ENCODE measurements at places on chromosomes 5 and 9. TPM values are rescaled to one million over a fixed set of nuclear protein-coding genes. Genes with fewer than 3 reads are reported as not detected.

DNA sequence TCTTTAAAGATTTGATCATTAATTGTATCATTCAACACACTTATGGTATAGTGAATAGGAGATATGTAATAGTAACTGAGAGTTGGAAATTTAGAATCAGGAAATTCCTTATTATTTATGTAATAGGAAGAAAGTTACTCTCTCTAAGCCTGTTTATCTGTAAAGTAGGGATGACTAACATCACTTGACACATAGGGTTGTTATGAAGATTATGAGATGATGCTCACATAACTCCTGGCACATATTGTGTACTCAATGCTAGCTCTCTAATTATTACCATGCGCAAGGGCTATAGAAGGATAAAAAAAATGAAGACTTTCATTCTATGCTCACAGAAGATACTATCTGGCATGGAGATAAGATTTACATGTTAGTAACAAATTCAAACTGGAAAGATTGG, 149.9 kb downstream of the ISOC1 start:
- no peak for DNase-seq

DNA sequence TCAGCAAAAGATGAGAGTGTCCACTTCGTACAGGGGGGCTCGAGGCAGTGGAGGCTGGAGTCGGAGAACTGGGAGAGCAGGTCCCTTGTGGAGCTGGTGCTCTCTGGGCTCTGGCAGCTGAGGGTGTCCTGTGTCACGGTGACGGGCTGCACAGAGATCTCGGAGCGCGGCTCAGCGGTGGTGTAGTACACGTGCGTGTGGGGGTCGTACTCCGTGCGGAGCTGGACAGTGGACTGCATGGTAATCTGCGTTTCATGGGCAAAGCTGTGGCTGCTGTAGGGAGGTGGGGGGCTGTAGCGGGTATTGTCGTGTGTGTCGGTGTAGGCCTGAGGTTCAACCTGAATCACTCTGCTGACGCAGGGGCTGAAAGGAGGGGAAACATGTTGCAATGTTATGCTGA, 48.0 kb downstream of the PTCH1 start:
- no peak for DNase-seq

DNA sequence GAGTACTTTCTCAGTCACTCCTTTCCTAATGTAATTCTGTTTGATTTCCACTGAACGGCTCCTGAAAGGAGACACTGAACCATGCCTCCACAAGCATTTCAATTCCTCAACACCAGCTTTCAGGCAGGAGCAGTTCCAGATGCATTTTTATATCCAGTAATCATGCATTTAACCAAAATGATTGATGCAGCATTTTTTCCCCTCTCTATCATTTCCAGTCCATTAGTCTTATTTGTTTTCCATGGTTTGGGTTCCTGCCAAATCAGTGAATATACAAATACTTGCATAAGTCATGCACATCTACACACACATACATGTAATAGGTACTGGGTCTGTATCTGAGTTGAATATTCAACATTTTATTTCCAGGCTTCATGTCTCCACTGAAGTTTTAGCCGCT, 122.7 kb downstream of the GRIA1 start:
- DNase-seq: peak; percentile 80

DNA sequence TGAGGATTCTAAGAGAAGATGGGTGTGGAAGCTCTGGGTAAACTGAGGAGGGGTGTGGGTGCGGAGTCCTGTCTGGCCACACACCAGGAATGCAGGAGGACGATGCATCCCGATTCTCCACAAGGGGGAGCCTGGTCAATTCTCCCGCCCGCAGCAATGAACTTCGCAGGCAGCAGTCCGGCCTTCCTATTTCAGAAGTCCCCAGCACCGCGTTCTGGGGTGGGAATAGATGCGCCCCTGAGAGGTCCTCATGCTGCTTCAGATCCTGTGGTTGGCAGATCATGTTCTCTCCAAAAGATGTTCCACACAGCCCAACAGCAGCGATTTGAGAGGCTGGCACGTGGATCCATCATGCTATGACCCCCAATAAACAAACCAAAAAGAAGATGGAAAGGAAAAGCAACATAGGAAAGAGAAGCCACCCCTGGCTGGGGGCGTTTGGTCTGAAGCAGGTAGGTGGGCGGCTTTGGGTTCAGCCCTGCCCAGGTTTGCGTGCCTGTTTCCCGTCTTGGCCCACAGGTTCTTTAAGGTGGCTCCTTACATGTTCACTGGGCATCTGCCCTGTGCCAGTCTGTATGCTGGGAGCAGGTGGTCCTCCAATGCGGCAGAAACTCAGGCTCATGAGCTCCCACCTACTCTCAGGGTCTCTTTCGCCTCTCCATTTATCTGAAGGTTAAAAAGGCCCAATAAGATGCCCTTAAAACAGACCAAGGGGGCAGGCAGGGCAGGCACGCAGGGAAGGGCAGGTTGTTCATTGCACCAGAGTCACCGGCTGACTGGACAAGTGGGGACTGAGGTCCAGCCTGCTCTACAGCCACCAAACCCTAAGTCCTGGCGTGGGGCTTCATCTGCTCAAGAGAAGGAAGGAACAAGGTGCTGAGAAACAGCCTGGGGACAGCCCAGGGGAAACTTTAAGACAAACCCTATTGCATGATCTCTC, 171.6 kb downstream of the PAX5 start:
- peak; percentile 97 for DNase-seq

DNA sequence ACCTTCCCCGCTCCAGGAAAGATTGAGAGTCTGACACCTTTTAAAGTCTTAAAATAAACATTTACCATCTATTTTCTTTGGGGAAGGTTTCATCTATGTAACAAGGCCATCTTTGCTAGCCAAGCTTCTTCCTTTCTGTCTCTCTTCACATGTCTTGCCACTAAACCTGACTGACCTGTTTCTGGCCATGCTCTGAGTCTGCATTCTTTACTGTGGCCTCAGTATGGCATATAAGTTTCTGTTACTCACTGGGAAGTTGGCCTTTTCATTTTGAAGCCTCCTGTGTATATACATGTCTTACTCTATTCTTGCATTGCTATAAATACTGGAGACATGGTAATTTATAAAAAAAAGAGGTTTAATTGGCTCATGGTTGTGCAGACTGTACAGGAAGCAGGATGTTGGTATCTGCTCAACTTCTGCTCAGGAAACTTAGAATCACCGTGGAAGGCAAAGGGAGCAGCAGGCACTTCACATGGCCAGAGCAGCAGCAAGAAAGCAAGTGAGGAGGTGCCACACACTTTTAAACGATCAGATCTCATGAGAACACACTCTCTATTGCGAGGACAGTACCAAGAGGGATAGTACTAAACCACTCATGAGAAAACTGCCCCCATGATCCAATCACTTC, 48.1 kb downstream of the KCNV2 start:
- DNase-seq: no peak

DNA sequence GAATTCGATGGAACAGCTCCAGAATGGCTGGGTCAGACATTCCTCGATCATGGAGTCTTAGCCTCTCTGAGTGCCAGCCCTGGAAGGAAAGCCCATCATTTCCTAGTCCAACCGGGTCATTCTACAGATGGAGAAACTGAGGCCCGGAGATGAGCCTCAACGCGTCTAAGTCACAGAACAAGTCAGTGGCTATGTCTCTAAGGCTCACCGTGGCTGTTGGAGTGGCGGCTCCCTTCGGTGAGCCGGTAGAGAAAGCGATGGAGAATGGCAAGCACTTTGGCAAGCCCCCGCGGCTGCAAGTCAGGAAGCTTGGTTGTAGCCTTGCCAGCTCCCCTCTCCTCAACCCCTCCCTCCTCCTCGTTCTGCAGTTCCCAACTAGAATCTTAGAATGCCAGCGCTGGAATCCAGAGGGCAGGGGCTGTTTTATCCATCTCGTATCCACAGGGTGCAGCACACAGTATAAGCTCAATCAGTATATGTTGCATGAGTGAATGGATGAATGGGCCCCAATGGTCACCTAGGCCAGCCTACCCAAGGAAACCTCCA, 438 bp upstream of the ARSI start:
- no peak for DNase-seq

DNA sequence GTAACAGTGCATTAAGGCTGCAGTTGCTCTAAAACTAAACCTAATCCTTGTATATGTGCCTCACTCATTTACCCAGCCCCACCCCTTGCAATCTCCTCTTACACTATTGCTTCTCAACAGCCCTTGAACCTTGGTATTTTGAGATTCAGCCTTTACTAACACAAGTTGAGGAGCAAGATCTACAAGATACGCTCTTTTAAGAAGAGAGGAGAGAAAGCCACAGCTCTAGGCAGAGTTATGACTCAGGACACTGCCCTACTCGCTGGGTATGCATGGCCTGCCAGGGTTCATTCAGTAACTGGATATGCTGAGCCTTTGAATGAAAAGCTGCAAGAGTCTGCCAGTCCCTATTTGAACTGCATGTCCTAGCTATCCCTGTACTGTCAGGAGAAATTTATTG, 219.5 kb downstream of the PCSK5 start:
- no peak for DNase-seq

GRCh38 chr5:15694696-15695214, 194.8 kb downstream of the FBXL7 start:
- peak; percentile 43 for DNase-seq

DNA sequence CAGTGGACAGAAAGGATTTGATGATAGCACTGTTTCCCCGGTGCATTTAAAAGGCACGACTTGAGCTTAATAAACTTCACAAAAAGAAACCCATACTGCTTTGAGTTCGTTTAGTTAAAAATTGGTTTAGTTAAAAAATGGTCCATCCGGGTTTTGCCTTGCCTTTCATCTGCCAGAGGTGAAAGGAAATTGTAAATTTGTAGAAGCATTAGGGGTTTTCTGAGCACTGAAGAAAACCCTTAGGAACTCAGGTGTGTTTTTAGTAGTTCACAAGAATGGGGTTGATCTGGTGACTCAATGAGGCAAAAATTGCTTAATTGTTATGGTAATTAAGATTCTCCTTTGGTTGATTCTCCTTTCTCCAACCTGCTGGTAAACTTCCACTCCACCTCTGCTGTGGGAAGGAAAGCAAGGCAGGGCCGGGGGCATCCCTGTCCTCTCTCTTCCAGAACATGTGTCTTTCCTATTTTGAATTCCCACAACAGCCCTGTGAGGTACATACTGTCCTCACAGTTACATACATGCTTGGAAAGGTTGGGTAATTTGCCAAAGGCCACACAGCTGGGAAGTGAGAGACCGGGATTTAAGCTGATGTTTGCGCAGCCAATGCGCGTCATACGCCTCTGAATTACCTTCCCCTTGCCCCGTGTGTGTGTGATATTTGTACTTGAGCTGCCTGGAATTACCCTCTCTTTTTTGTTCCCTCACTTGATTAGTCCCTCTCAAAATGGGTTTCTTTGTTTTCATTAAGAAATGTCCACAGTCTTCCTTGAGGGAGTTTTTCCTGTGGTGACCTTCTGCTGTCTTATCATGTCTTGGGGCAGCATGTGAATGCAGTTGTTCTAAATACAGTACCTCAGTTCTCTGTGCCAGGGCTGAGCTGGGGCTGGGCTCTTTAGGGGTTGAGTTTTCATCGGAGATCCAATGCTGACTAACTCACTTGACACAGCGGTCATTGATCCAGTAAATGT, 94.4 kb downstream of the ARHGAP26 start:
- no peak for DNase-seq

GRCh38 chr9:133098104-133098754, 22.8 kb downstream of the RALGDS start:
- no peak for DNase-seq

DNA sequence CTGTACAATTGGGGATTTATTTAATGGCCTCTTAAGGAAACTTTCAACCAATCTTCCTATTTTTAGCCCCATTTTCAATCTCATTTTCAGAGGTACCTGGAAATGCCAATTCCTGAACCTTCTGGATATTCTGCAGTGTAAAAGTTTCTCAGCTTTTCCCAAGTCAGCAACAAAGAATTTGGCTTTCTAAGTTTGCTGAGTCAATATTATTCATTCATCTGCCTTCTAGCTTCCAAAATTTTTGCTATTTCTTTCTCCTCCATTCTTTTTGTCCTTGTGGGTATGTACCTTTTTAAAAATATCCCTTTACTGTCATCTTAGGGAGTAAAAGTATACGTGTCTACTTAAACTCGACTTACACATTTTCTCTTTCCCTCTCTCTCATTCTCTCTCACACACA, 25.7 kb downstream of the CETN3 start:
- DNase-seq: no peak

- DNase-seq: no peak
Measured at GRCh38 chr9:87957839-87958238, 16.5 kb downstream of the CDK20 start.

GRCh38 chr5:138082033-138082432, 1.8 kb upstream of the WNT8A start:
- no peak for DNase-seq

- no peak for DNase-seq
Measured at GRCh38 chr5:178793151-178793550, 62.7 kb upstream of the ZNF354A start.

DNA sequence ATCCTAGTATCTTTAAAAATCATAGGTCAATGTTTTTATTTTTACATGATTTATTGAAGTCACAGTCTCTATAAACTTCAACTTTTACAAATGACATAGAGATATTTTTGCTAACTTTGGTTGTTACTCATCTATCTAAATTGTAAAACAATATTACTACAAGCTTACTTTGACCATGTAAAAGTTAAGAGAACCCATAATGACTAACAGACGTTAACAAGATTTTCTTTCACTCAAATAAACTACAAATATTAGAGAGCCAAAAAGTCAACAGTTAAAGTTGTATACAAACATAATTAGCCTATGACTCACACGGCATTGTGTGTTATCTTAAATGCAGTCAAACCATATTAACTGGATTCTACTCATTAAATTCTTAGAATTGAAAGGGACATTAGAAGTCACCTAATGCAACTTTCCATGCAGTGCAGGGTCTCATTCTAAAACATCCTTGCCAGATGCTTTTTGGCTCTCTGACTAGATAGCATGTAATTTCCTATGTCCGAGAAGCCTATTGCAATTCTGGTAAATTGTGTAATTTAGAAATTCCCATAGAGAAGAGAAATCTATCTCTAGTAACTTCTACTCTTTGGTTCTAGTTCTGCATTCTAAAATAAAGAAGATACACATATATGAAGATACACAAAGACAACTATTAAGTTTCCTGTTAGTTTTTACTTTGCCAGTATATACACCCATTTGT, 42.2 kb upstream of the UGT3A2 start:
- DNase-seq: no peak

The POMT1 gene
- 33.9 TPM for total RNA-seq

The IFNB1 gene
- total RNA-seq: not detected

The HMHB1 gene
- total RNA-seq: not detected

The LHX6 gene
- not detected for total RNA-seq

The NACC2 gene
- 25.3 TPM for total RNA-seq

Measured in osteoblast (primary cell).